ENCODE measurements at places on chromosomes 12 and 14. TPM values are rescaled to one million over a fixed set of nuclear protein-coding genes. Genes with fewer than 3 reads are reported as not detected.

DNA sequence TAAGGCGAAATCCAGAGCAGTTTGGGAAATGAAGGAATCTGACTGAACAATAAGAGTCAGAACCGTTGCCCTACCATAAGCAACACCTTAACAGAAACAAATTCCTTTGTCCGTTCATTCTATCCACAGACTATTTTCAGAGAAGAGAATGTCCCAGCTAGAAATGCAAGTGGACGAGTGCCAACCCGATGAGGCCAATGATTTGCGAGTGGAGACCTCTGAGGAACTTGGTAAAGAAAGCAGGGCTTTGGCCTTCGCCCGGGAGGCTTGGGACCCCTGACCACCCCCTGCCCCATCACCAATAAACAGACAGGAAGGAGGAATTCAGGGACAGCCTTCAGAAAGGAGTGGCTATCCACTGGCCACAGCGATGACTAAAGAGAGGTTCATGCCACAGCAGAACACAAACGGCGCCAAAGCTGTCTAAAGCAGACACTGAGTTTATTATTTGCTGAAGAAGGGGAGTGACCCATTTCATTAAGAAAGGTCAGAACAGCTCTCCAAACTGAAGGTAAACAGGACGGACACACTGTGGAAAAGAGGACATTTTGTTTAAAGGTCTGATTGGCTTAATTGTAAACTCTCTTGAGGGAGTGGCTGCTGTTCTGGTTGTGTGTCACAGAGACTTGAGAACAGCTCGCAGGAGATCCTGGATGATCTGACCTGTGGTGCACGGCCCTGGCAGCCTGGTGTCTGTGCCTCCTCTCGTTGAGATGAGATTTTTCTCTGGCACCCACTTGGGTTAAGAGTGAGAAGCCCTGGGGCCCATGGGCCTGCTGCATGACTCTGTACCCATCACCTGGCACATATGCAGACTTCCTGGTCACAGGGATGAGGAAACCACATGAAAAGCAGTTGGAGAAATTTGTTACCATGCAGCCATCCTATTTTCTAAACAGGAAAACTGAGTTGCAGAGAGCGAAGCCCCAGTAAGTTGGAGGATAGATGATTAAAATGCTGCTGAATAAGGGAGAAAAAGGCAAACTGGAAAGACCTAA is 142.0 kb upstream of the PZP start:
- no peaks in the 10 kb centered on the region for H3K27me3 ChIP-seq
- no peaks in the 10 kb centered on the region for H3K4me1 ChIP-seq
- H3K27ac ChIP-seq, result no peak overlapping the region
- DNase-seq, result no peak

- H3K36me3 ChIP-seq, result no peaks in the 10 kb centered on the region
- DNase-seq, result peak; percentile 74
- no peak overlapping the region for H3K4me3 ChIP-seq
- H3K27ac ChIP-seq, result no peak overlapping the region
These were observed 11.1 kb upstream of the DPF3 start for GRCh38 chr14:72904840-72905561.

DNA sequence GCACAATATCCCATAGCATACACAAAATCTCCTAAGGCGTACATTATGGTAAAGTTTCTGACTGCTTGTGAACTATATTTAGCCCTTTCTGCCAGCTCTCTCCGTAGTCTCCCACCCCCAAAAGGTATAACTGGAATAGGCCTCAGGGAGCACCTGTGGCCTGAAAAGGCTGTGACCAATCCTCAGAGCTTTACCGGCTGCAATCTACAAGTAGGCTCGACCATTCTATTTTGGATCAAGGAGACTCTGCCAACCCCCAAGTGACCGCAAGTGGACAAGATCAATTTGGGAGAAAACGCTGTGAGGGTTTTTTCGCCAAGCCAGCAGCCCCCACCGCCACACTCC is 1.2 kb downstream of the PPTC7 start:
- peaks cover 6% of the 10 kb centered on the region for H3K4me1 ChIP-seq
- DNase-seq, result no peak
- no peaks in the 10 kb centered on the region for H3K27me3 ChIP-seq
- no peaks in the 10 kb centered on the region for H3K36me3 ChIP-seq
- peak overlapping the region; percentile 70 for H3K4me3 ChIP-seq

- no peaks in the 10 kb centered on the region for H3K27me3 ChIP-seq
- peaks cover 8% of the 10 kb centered on the region for H3K4me1 ChIP-seq
- no peaks in the 10 kb centered on the region for H3K36me3 ChIP-seq
- no peak overlapping the region for H3K4me3 ChIP-seq
- DNase-seq, result no peak
- H3K27ac ChIP-seq, result no peak overlapping the region
These were observed 39.4 kb upstream of the PPP2R5C start for GRCh38 chr14:101721951-101722661.

- no peaks in the 10 kb centered on the region for H3K4me1 ChIP-seq
- no peak for DNase-seq
- no peak overlapping the region for H3K27ac ChIP-seq
- no peaks in the 10 kb centered on the region for H3K27me3 ChIP-seq
These were observed 87.5 kb downstream of the DUSP16 start for GRCh38 chr12:12474931-12475795.

DNA sequence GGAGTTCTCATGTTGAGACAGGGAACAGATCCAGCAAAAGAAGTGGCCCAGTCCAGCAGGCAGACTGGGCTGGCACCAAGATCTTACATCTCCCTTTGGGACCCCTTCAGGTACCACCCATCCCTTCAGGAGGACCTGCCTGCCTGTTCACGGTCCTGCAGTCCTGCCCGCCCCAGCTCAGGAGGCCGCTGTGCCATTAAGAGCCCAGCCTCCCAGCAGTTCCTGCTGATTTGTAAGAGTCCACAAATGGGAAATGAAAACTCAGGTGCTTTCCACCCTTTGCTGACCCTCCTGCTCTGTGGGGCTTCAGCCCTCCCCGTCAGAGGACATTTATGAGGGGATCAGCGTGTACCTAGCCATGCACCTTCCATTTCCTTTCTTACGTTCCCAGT is 39.5 kb downstream of the C14orf132 start:
- H3K4me3 ChIP-seq, result no peak overlapping the region
- H3K27ac ChIP-seq, result no peak overlapping the region
- no peaks in the 10 kb centered on the region for H3K36me3 ChIP-seq
- no peaks in the 10 kb centered on the region for H3K4me1 ChIP-seq

DNA sequence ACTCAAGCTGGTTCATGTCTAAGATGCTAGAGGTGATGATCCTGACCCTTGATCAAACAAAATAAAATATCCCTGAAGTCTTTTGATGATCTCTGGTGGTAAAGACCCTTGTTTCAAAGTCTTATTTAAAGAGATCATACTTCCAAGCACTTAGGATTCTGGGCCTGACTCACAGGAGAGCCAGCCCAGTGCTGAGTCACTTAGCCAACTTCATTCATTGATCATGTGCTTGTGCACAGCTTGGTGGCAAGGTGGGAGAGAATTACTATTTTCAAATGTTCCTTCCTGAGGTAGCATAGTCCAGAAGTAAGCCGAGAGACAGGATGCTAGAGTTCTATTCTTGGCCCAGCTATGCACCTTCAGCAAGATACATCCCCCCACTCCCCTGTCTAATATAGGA is 40.6 kb downstream of the SCN8A start:
- H3K27me3 ChIP-seq, result no peaks in the 10 kb centered on the region
- H3K36me3 ChIP-seq, result no peaks in the 10 kb centered on the region
- H3K27ac ChIP-seq, result no peak overlapping the region
- no peaks in the 10 kb centered on the region for H3K4me1 ChIP-seq
- H3K4me3 ChIP-seq, result no peak overlapping the region
- no peak for DNase-seq

DNA sequence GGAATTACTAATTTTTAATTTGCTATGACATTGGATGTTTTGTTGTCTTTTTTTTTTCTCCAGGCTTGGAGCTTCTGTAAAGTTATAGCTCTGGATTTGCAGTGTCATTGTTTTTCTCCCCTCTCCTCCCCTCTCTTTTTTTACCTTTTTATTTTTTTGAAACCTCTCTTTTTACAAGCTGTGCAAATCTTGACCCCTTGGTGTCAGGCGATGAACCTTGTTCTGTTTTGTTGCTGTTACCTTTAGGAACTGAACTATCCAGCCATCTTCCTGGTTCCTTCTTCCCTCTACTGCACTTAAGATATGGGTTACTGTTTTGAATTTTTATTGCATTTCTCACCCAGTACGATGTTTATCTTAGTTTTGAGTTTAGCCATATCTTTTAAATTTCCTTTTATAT is 13.7 kb downstream of the KTN1 start:
- no peaks in the 10 kb centered on the region for H3K36me3 ChIP-seq
- H3K4me3 ChIP-seq, result no peak overlapping the region
- H3K27ac ChIP-seq, result no peak overlapping the region
- no peak for DNase-seq
- H3K4me1 ChIP-seq, result no peaks in the 10 kb centered on the region

GRCh38 chr12:14935031-14935430 is 3.3 kb downstream of the ERP27 start:
- no peak for DNase-seq
- no peak overlapping the region for H3K4me3 ChIP-seq
- no peak overlapping the region for H3K27ac ChIP-seq
- H3K4me1 ChIP-seq, result no peaks in the 10 kb centered on the region

DNA sequence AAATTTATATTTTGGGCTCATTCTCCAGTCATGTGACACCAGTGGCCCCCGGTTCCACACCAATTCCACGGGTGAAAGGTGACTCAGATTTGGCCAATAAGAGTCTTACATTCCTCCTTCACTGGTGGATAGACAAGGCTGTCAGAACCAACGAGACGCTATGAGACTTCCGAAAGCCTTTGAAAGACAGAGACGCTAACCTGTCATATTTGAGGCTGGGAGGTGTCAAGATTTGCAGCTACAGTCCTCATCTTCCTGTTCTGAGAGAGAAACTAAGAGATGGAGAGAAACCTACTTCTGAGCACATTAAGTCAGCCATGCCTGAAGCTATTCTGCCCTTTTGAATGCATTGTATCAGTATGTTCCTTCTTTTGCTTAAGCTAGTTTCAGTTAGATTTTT is 171.2 kb downstream of the FLRT2 start:
- no peak for DNase-seq
- no peak overlapping the region for H3K4me3 ChIP-seq
- H3K27ac ChIP-seq, result no peak overlapping the region

GRCh38 chr12:95859344-95859816 is 628 bp downstream of the SNRPF start:
- peaks cover 5% of the 10 kb centered on the region for H3K36me3 ChIP-seq
- H3K27ac ChIP-seq, result peak overlapping the region; percentile 76
- no peaks in the 10 kb centered on the region for H3K27me3 ChIP-seq
- no peak for DNase-seq
- peaks cover 16% of the 10 kb centered on the region for H3K4me1 ChIP-seq

GRCh38 chr12:109544955-109545531 is 28.3 kb downstream of the MMAB start:
- H3K36me3 ChIP-seq, result no peaks in the 10 kb centered on the region
- no peak overlapping the region for H3K27ac ChIP-seq
- H3K27me3 ChIP-seq, result no peaks in the 10 kb centered on the region
- no peak overlapping the region for H3K4me3 ChIP-seq
- no peak for DNase-seq

GRCh38 chr12:117318591-117318990 is 42.8 kb downstream of the NOS1 start:
- no peaks in the 10 kb centered on the region for H3K36me3 ChIP-seq
- H3K4me1 ChIP-seq, result peaks cover 5% of the 10 kb centered on the region
- no peak overlapping the region for H3K27ac ChIP-seq
- DNase-seq, result no peak

GRCh38 chr12:91965781-91966180 is 179.9 kb downstream of the BTG1 start:
- H3K27ac ChIP-seq, result no peak overlapping the region
- H3K4me3 ChIP-seq, result no peak overlapping the region
- no peaks in the 10 kb centered on the region for H3K27me3 ChIP-seq
- H3K4me1 ChIP-seq, result no peaks in the 10 kb centered on the region
- DNase-seq, result no peak

DNA sequence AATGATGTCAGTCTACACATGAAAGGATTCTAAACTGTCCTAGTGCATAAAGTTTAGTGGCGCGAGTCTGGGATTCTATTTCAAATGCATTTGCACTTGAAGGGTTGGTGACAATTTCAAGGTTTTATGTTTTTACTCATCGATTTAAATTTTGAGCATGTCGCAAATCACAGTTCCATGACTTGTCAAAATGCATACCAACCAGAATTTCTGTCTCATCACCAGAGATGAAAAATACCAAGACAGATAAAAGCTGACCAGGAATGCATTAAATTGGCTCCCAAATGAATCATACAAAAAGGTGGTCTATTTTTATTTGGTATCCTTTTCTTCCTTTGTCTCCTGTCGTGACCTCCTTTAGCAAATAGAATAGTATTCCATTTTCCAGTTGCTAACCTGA is 25.2 kb downstream of the TMEM30B start:
- DNase-seq, result no peak
- H3K4me1 ChIP-seq, result no peaks in the 10 kb centered on the region
- no peaks in the 10 kb centered on the region for H3K27me3 ChIP-seq
- no peak overlapping the region for H3K4me3 ChIP-seq
- no peak overlapping the region for H3K27ac ChIP-seq

GRCh38 chr14:26765768-26766520 is 168.1 kb upstream of the NOVA1 start:
- no peak overlapping the region for H3K27ac ChIP-seq
- no peaks in the 10 kb centered on the region for H3K27me3 ChIP-seq
- no peaks in the 10 kb centered on the region for H3K36me3 ChIP-seq
- H3K4me1 ChIP-seq, result no peaks in the 10 kb centered on the region
- peak; percentile 27 for DNase-seq
- no peak overlapping the region for H3K4me3 ChIP-seq

DNA sequence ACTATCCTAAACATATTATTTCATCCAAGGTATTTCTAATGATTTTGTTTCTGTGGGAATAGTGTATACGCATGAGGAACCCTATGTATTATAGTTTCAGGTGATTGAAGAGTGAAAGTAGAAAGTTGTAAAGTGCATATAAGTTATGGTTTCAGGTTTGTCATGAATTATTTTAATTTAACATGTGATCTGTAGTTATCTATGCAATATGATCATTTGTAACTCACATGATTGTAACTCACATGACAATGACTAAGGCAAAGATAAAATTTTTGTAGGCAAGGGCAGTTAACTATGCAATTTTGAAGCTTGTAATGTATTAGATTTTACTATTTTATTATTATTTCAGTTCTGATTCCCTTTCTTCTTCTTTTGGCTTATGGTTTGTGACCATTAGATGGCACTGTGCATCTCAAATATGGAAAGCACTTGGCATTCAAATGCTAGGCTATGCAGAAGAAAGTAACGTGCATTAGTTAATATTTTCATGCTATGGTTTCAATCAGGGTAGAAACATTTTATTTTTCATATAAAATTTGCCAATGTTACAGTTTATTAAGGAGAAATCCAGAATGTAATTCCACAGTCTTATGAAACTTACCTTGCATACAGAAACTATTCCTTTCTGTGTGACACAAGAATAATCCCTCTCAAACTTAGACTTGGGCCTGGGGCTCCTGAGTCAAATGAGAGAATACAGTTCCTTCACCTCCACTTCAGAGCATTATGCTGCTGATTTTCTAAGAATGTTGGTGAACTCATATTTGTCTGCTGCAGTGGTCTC is 15.8 kb upstream of the TMEM30B start:
- H3K4me3 ChIP-seq, result no peak overlapping the region

SIRT4 gene
- 0.87 TPM for total RNA-seq

BDKRB2 gene
- 26.8 TPM for total RNA-seq

CIROP gene
- total RNA-seq, result not detected

HNRNPC gene
- total RNA-seq, result 402 TPM

CLEC4A gene
- total RNA-seq, result 6.9 TPM

C12orf60 gene
- 0.87 TPM for total RNA-seq

SLC6A15 gene
- 0.44 TPM for total RNA-seq

Data from tibial nerve (tissue), 4 donors.